Prostate gland (tissue), 2 donors: ENCODE measurements at places on chromosomes 3 and 15.
A peak's percentile ranks its signal among the peaks of the same experiment; 100 is the strongest.

DNA sequence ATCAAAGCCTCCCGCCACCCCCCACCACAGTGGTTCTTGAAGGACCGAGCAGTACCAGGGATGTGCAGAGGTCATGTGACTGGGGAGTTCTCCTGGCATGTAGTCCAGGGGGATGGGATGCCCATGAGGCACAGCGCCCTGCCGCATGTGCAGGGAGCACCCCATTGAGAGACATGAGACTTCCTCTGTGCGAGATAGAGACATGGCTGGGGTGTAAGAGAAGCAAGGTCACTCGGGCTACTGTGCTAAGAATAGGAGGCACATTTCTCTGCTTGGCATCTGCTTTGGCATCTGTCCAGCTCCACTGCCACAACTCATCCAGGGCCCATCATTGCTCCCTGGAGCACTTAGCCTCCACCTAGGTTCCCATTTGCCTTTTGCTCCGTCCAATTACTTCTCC, 2.4 kb upstream of the CYP1A1 start:
- DNase-seq, result no peak

GRCh38 chr3:72171463-72171881, 386.5 kb upstream of the PROK2 start:
- no peak for DNase-seq

- peak; percentile 43 for DNase-seq
Observed at GRCh38 chr3:183697610-183698317, at the start of gene YEATS2. Gene YEATS2, plus strand, starts transcription at chr3:183697797. Its CDS starts 17,366 bp downstream, at chr3:183715163.

GRCh38 chr3:134650431-134651346, at the start of gene KY:
Gene KY, minus strand, starts transcription at chr3:134651022. Its CDS starts 62 bp downstream, at chr3:134650960.
- DNase-seq, result peak; percentile 18

GRCh38 chr3:66504850-66505641, 4.2 kb upstream of the LRIG1 start:
- DNase-seq, result no peak

DNA sequence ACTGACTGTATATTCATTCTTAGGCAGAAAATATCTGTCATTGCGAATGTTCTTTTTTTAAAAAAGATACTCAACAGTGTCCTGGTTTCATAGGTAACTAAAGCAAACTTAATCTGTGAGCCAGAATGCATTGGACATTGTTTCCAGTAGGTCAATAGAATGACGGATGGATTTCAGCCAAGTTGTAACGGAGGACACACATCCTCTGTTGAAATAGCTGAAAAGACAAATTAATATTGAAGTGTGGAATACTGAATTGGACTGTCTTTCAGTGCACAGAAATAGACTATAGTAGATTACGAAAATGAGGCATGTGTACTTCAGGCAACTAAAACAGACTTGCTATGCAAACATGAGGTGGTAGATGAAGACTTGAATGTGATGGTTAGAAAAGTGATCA, 461.6 kb downstream of the WDR72 start:
- no peak for DNase-seq

DNA sequence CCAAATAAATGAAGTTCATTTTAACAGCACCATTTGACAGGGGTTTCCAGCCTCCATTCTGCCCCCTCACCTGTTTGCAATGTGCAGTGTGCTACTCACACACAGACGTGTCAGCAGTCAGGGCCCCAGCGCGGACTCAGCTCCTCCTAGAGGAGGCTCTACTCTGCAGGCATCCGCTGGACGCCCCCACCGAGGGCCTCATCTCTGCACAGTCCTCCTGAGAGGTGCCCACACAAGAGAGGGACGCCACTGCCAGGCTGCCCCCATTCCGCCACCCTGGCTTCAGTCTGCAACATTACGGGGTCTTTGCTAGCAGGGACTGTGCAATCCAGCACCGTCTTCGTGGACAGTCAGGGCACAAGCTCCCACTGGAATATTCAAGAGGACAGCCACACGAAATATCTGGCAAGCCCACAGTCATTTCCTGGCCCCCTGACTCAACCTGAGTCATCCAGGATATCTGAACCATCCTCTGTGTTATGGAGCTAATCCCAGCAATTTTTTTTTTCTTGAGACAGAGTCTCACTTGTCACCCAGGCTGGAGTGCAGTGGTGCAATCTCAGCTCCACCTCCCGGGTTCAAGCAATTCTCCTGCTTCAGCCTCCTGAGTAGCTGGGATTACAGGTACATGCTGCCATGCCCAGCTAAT, 255.0 kb downstream of the OCA2 start:
- no peak for DNase-seq

- DNase-seq, result no peak
Observed at GRCh38 chr3:107100137-107100536, 277.1 kb upstream of the CCDC54 start.

DNA sequence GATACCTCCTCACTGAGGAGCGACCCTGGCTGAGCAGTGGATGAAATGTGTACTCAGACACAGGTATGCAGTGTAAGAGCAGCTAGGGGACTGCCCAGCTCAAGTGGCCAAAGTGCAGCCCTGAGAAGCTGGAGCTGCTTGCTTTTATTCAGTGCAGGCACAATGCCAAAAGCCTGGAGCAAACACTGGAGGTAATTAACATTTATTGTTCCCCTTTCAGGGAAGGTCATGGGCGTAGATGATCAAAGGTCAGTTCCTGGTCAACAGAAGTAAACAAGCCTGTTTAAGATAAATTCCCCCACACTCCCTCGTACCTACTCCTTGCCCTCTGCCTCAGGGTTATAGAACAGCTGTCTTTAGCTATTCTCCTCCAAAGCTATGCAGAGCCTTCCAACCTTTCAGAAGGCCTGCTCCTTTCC, 17.5 kb downstream of the PLA2G4F start:
- DNase-seq, result no peak

DNA sequence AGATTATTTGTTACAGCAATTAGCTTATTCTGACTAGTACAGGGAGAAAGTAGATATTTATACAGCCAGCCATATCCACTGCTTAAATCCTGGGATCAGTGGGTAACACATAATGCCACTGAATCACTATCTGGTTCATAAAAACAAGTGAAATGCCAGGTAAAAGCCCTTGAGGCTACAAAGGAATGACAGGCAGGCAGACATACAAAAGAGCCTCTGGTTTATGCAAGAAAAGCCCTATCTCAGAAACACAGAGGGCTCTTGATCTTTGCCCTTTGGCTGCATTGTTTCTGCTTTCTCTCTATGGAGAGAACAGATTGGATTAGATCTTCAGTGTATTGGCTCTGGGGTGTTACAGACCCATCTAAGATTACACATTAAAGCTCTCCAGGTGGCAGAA, 115.4 kb upstream of the GADL1 start:
- no peak for DNase-seq
